ENCODE measurements at places on chromosomes 13 and 19.

- DNase-seq: no peak
Observed at GRCh38 chr13:48567515-48568369, 34.9 kb upstream of the RCBTB2 start.

- no peak for DNase-seq
Observed at GRCh38 chr13:33541456-33541855, 255.9 kb upstream of the STARD13 start.

DNA sequence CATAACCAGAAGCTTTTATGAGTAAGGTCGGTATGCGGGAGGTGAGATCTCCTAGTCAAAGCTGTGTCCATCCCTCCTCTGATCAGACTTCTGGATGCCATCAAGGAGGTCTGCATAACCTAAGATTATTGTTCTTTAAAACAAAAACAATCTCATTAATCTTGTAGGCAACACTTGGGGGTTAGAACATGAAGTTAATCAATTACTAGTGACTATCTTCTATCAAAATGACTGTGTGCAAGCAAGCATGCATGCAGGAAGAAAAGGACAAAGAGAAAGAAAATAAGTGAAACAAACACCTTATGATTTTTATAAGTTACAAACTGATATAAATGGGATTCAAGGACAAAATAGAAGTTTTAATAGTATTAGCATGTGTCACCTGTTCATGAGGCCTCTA is 2435.9 kb upstream of the PCDH20 start:
- no peak for DNase-seq

DNA sequence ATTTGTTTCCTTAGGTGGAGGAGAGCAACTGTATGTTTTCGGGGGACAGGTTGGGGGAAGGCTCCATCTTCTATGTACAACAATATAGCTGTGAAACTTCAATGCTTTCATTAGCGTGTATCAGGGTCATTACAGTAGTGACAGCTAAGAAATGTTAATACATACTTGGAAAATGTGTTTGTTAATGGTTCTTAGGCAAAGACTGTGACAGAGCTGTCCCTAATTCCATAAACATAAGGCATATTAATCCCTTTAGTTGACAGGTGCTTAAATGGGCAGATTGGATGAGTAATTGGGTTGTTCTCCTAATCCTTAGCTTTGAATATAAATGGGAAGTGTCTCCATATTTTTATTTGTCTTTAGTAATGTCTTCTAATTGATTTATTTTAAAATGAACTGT is 313.7 kb downstream of the HS6ST3 start:
- DNase-seq: no peak

- no peak for DNase-seq
Observed at GRCh38 chr19:2337329-2337707, 8.8 kb downstream of the SPPL2B start.
